ENCODE measurements at places on chromosomes 11 and 22.
A peak's percentile ranks its signal among the peaks of the same experiment; 100 is the strongest.

GRCh38 chr11:79393362-79394043, 47.3 kb downstream of the TENM4 start:
- no peak for DNase-seq

GRCh38 chr22:49016909-49017481, 810.7 kb downstream of the BRD1 start:
- DNase-seq: no peak

DNA sequence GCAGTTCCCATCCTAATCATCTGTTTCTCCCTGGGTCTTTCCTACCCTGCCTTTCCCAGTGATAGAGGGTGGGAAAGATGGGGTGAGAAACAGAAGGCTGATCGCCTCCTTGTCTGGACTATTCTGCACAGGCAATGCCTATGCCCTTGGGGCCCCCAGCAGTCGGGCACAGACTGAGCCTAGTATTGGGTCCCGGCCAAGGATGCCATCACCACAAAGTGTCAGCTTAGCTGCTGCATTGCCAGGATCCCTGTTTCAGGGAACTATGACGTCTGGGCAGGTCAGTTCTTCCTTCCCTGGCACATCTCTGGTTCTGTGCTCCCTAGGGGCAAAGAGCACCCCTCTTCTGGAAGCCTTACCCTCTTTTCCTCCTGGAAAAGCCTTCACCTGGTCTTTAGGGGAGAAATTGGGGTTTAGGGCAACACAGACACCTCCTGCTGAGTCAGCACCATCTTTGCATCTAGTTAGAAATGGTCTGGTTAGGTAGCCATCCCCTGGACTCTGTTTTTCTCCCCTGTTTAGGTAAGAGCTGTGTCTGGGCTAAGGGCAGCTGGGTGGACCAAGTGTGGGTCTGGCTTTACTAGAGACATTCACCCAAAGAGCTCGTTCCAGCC, 2.1 kb downstream of the ADAMTS8 start:
- no peak for DNase-seq

GRCh38 chr11:72635309-72635915, 38.8 kb downstream of the PDE2A start:
- no peak for DNase-seq

DNA sequence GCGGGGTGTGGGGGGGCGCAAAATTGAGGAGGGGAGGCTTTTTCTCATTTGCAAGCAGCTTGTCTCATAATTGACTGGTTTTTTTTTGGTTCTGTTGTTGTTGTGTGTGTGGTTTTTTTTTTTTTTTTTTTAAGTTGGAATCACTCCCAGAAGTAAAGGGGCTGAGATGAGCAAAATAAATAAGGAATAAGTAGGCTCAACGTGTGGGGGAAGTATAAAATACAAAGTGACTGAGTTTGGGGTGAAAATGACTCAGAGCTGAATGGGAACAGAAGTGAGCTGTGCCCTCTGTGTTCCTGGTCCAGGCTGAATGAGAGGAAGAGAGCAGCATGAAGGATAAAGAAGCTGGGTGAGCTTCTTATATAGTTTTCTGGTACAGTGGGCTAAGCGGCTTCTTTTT, 90.0 kb downstream of the GRIK4 start:
- DNase-seq: no peak

- no peak for DNase-seq
Observed at GRCh38 chr22:20450551-20450906, 12.9 kb upstream of the SCARF2 start.

DNA sequence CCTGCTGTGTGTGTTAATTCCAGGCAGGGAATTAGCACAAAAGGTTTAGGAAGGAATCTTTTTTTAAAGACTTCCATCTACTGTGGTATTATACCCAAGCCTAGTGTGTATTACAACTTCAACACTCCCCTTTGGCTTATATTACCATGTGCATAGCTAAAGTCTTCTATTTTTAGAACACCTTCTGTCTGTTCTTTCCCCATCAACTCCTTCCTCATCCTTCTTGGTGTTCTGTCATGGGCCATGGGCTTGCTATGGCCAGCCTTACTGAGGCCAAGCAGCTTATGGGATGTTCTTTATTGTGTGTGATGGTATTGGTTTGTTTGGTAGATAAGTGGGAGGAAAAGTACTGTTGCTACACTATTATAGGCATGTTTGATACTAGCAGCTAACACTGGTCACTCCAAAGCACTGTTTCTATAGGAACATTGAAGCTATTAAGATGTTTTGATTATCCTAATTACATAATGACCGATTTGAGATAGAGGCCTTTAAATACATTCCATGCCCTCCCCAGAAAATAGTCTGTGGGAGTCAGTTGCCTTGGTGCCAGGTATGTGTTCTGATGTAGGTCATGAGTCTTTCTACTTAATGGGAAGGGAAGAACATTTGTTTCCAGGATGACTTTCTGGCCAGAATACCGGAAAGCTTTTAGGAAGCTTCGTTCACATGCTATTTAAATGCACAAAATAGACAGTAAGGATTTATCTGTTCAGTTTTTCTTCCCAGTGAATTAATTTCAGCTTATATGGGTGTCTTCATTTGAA, 16.5 kb downstream of the MCAM start:
- DNase-seq: no peak

- no peak for DNase-seq
Observed at GRCh38 chr11:20610825-20611224, 11.4 kb downstream of the SLC6A5 start.

DNA sequence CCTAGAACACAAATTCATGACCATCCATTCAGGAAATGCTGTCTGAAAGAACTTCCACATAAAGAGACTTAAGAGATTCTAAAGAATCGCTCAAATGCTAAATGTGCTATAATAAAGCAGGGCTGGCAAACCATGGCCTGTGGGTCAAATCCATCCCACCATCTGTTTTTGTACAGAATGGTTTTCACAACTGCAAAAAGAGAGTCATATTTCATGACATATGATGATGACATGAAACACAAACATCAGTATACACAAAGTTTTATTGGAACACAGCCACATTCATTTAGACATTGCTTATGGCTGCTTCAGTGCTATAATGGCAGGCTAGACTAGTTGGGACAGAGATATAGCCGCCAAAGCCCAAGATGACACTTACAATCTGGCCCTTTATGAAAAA, 85.1 kb downstream of the RRAS2 start:
- no peak for DNase-seq

DNA sequence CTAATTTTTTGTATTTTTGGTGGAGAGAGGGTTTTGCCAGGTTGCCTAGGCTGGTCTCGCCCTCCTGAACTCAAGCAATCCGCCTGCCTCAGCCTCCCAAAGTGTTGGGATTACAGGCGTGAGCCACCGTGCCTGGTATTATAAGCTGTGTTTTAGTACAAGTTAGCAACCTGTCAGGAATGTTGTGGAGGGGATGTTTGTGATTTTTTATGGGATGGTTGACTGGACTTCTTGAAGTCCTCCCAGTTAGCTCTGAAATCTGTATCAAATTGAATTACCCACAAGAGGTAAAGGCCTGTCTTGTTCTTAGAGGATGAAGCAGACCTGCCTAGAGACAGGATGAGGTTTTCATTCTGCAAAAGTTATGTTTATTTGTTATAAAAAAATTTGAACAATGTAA, 34.1 kb upstream of the IL18BP start:
- no peak for DNase-seq

GRCh38 chr22:27892811-27893210, 26.2 kb downstream of the PITPNB start:
- DNase-seq: no peak

DNA sequence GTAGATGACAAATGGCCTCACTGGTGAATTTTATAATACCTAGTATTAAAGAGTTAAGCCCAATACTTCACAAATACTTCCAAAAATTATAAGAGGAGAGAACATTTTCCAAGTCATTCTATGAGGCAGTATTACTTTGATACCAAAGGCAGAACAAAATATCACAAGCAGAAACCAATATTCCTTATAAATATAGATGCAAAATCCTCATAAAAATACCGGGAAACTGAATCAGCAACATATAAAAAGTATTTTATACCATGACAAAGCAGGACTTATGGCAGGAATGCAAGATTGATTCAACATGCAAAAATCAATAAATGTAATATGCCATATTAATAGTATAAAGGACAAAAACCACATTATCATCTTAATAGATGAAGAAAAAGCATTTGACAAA, 22.1 kb upstream of the AMPD3 start:
- DNase-seq: no peak

- DNase-seq: no peak
Observed at GRCh38 chr11:43686207-43686606, 5.7 kb downstream of the HSD17B12 start.

GRCh38 chr11:128735935-128736605, 42.2 kb downstream of the FLI1 start:
- no peak for DNase-seq

- DNase-seq: no peak
Observed at GRCh38 chr11:59078435-59078834, 7.7 kb upstream of the GLYATL1B start.

GRCh38 chr22:29054251-29054767, 7.3 kb downstream of the C22orf31 start:
- no peak for DNase-seq

GRCh38 chr11:26937386-26937785, 56.5 kb upstream of the FIBIN start:
- DNase-seq: no peak

DNA sequence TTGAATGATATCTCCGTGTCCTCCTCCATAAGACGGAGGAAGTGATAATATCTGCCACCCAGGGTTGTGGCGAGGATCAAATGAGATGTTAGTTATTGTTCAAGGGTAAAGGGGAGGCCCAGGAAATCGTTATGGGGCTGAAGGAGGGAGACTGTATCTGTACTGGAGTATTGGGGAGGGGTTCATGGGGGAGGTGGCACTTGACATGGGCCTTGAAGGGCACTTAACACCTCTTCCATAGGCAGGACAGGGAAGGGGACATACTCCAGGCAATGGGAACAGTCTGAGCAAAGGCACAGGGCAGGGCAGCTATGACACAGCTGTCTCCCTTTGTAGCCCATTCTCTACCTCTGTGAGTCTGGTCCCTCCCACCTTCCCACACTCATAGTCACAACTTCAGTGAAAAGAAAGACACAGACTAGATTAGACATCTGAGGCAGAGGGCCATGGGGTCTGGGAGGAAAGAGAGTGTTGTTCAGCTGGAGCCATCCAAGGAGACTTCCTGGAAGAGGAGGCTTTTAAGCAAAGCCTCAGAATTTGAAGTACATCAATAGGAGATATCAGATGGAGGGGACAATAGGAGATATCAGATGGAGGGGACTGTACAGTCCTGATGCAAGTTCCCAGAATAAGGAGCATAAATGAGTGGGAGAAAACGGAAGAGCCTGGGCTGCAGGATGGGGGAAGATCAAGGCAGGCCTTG, 15.8 kb upstream of the DGKZ start:
- DNase-seq: no peak

GRCh38 chr22:36323182-36323854, 64.4 kb downstream of the MYH9 start:
- DNase-seq: no peak

GRCh38 chr22:28798810-28799605, 1.4 kb downstream of the XBP1 start:
- DNase-seq: peak; percentile 24

DNA sequence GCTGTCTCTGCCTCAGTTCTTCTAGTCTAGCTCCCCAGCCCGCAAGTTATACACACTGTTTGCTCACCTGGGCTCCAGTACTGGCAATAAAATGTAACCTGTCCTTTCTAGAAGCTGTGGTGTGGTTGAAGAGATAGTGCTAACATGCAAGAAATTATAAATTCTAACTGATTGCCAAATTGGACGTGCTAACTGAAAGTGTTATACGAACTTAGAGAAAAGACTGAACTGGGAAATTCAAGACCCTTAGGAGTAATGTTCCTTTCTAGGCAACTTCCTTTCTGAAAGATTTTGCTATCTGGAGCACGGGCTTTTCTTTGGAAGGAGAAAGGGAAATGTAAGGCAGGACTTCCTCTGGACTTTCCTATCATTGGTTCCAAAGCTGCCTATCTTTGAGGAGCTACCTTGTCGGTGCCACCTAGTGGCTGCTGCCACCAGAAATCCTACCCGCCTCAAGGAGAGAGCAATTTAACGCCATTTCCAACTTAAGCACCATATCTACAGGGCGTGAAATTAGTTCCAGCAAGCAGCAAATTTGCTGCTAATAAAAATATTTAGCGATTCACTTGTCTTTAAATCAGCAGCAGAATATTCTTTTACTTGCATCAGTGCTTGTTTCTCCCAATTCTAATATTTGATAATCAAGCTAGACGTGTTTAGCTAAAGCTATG, 12.7 kb upstream of the TMEM218 start:
- DNase-seq: no peak

- DNase-seq: no peak
Observed at GRCh38 chr11:128669506-128670270, 24.2 kb upstream of the FLI1 start.

GRCh38 chr11:96293598-96294021, 49.4 kb downstream of the MAML2 start:
- DNase-seq: no peak

DNA sequence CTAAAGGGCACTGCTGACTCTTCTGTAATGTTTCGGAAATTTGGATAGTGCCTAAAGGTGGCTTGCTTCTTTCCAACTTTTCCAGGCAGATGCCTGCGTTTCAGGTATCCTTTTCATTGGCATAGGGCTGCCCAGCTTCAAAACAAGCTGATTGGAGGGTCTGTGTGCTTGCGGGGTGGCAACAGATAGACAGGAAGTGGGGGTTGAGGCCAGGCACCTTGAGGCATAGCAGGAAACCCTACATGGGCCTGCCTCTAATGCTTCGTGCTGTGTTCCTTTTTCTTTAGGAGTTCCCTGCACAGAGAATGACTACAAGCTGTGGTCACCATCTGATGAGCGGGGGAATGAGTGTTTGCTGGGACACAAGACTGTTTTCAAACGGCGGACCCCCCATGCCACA, 92.2 kb upstream of the SORL1-AS1 start:
- no peak for DNase-seq

- no peak for DNase-seq
Observed at GRCh38 chr22:36245805-36246356, 6.6 kb upstream of the APOL2 start.

- DNase-seq: no peak
Observed at GRCh38 chr22:50292643-50293440, 14.6 kb downstream of the PLXNB2 start.
